ENCODE measurements at places on chromosomes 12 and 14.

DNA sequence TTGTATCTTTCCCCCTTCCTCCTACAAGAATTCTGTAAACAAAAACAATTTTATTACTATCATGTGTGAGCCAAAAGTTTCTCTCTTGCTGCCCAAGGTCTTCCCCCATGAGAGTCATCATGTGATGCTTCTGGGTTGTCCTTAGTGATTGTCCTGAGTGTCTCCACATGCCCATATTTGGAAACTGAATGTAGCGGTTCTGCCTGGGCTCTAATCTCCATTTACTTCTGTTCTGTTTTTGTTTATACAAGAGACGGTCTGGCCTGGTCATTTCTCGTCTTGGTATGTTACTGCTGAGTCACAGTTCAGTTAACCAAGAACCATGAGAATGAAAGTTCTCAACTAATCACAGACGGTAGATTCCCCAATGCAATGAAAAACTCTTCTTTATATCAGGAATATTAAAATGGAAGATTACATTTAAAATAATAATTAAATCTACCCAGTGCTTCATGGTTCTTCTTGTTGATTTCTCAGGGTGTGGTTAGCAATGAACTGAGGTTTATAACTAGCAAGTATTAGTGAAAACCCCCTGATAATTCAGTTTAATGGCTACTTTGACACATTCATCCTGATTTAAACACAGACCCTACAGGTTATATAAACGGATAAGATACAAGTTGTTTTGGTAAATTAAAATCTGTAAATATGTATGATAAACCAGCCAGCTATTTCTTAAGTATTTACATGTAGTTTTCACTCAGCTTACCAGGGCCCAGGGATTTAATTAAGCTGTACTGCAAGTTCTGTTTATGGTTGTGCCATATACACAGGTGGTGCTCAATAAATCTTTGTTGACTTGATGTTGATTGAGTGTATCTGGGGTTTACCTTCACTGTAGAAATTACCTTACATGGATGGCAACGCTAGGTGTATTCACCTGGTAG, 81.1 kb downstream of the PELI2 start:
- DNase-seq: no peak

DNA sequence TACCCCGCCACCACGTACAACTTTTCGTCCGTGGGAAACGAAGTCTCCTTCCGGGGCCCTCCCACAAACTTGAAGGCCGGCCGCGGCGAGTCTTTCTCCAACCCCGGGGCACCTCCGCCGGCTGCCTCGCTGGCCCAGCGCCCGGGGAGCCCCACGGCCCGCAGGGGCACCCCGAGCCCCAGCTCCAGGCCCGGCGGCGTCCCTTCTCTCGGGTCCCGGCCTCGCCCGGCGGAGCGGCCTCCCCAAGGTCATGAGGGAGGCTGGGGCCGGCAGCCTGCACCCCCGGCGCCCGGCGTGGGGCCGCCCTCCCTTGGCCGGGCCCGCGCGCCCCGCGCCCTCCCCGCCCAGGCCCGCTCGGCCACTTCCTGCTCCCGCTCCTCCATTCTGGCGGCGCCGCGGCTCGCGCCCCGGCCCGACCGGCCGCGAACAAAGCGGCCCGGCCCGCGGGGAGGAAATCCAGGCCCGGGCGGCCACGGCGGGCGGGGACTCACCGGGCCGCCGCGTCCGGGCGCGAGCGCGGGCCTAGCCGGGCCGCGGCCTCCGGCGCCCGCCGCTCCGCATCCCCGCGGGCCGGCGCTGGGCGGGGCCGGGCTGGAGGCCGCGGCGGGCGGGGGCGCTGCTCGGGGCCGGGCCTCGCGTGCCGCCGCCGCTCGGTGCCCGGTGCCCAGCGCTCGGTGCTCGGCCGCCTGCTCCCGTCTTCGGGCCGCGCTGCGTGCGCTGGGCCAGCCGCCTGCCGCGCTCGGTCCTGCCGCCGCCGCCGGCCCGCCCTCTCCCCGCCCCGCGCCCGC, at the start of gene AKT1:
TSS of gene AKT1 (minus strand) at position 756 of the 788 bp plus-strand sequence. CDS start 3,105 bp downstream, outside the sequence.
- no peak for DNase-seq

- no peak for DNase-seq
Observed at GRCh38 chr14:100736269-100737180, 9.8 kb downstream of the DLK1 start.

GRCh38 chr14:50471838-50472465, 60.4 kb downstream of the MAP4K5 start:
- DNase-seq: no peak

- no peak for DNase-seq
Observed at GRCh38 chr14:23080474-23080873, 14.5 kb downstream of the ACIN1 start.

GRCh38 chr12:6274231-6275221, 36.0 kb upstream of the PLEKHG6 start:
- DNase-seq: no peak

- DNase-seq: no peak
Observed at GRCh38 chr12:131087302-131087818, 133.7 kb downstream of the ADGRD1 start.

DNA sequence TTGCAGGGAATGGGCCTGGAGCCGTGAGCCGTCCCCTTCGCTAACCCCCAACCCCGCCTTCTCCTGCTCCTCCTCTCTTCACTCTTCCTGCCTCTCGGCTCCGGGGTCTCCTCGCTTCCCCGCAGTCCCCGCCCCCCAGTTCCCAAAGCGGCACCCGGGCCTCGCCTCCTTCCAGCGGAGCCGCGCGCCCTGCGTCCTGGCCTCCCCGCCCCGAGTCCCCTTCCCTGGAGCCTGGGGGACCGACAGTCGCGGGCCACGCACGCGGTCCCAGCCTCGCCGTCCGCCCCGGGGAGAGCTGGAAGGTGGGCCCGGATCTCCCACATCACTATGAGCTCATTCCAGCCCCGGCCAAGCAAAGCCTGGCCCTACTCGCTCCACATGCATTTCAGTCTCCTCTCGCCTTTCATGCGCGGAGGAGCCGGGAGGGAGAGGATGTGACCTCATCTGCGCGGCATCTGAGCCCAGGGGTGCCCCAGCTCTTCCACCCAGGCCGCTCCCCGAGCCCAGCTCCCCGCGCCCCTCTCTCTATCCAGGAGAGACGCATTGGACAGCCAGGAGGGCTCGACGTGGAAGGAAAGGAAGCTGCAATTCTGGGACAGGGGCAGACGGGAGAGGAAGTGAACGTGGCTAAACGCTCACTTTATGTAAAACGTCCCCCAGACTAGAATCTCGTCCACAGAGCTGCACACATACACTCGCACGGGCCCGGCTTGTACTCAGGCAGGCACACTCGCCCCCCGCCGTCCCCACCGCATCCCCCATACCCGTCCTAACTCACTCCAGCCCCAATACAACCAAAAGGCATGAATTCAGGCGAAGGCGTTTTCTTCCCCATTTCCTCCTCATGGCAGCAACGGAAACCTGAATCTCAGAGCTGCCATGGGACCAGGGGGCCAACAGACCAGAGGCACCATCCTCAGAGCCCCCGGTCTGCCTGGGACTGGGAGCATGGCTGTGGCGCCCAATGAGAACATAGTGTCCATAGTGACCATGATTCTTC, 108.7 kb upstream of the CCND2 start:
- DNase-seq: peak; percentile 60

DNA sequence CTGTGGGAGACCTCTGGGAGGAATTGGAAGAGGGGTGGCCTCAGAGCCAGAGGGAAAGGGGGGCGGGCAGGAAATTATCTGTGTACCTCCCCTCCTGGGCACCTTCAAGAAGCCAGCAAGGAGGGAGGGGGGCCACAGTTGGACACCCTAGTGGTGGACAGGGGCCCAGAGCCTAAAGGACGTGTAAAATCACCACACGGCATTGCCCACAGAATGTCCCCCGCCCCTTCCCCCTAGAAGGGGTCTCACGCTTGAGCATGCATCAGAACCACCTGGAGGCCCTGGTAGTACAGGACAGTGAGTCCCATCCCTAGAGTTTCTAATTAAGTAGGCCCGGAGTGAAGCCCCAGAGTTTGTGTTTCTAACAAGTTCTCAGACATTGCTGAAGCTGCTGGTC, 8.2 kb downstream of the ENDOU start:
- DNase-seq: no peak

GRCh38 chr14:85296456-85297210, 233.3 kb upstream of the FLRT2 start:
- no peak for DNase-seq

- DNase-seq: no peak
Observed at GRCh38 chr12:65756956-65757511, 67.2 kb upstream of the HMGA2 start.

GRCh38 chr12:106010741-106011140, 128.0 kb downstream of the NUAK1 start:
- no peak for DNase-seq

- DNase-seq: no peak
Observed at GRCh38 chr14:98799891-98800290, 472.1 kb downstream of the BCL11B start.

GRCh38 chr12:105228494-105228893, 7.5 kb downstream of the APPL2 start:
- DNase-seq: no peak

- no peak for DNase-seq
Observed at GRCh38 chr12:27534060-27534764, 10.2 kb downstream of the PPFIBP1 start.

DNA sequence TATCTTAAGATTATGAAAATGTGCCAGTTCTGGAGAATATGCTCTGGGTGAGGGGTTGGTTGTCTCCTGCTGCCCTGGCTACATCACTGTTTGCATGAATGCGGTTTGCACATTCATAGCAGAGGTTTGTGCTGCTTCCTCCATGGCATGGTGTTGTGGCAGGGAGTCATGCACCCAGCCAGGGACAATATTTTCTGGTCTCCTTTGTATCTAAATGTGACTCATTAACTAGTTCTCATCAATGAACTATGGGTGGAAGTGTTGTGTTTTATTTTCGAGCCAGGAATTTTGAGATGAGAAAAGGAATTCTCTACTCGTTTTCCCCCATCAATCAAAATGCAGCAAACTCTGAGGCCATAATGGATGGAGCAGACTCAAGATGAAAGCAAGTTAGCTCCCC, 527.3 kb downstream of the SNAPC1 start:
- DNase-seq: no peak

GRCh38 chr14:68367536-68367935, 425.3 kb downstream of the ZFP36L1 start:
- DNase-seq: no peak

DNA sequence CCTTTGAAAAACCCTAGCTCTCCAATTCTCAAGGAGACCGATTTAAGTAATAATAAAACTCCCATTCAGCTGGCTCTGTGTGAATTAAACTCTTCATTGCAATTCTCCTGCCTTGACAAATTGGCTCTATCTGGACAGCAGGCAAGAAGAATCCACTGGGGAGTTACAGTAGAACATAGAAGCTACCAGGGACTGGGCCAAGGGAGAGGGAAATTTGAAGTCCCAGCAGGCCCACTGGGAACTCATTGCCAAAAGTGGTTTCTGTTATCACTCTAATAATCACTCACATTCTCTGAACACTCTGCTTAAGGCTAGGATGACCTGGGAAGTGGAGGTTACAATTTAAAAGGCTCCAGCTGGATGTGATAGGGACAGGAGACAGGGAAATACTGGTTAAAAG, 384.5 kb upstream of the CCDC196 start:
- no peak for DNase-seq

- no peak for DNase-seq
Observed at GRCh38 chr12:26122681-26123481, 2.0 kb downstream of the BHLHE41 start.

All from CD4-positive, alpha-beta T cell treated with Interleukin-2 at 100 ng/mL for 4 hours (primary cell).